ENCODE measurements at places on chromosomes 2 and 18. TPM values are rescaled to one million over a fixed set of nuclear protein-coding genes. Genes with fewer than 3 reads are reported as not detected.

GRCh38 chr2:240469239-240469636, 33.8 kb downstream of the GPC1 start:
- H3K4me1 ChIP-seq, result no peaks in the 10 kb centered on the region
- H3K27ac ChIP-seq, result peak overlapping the region; percentile 32
- no peak overlapping the region for H3K4me3 ChIP-seq
- peak; percentile 64 for DNase-seq
- no peaks in the 10 kb centered on the region for H3K36me3 ChIP-seq

DNA sequence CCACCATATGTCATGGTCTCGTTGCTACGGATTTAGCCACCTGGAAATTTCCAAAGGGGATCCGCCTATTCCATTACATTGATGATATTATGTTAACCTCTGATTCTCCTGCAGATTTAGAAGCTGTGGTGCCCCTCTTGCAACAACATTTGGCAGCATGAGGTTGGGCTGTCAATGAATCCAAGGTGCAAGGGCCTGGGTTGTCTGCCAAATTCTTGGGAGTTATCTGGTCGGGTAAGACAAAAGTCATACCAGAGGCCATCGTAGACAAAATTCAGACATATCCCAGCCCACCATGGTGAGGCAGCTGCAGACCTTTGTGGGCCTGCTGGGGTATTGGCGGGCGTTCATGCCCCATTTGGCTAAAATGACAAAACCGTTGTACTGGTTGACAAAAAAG, 13.6 kb upstream of the C2orf42 start:
- H3K4me3 ChIP-seq, result no peak overlapping the region
- no peaks in the 10 kb centered on the region for H3K4me1 ChIP-seq
- peaks cover 13% of the 10 kb centered on the region for H3K36me3 ChIP-seq
- H3K27ac ChIP-seq, result no peak overlapping the region

DNA sequence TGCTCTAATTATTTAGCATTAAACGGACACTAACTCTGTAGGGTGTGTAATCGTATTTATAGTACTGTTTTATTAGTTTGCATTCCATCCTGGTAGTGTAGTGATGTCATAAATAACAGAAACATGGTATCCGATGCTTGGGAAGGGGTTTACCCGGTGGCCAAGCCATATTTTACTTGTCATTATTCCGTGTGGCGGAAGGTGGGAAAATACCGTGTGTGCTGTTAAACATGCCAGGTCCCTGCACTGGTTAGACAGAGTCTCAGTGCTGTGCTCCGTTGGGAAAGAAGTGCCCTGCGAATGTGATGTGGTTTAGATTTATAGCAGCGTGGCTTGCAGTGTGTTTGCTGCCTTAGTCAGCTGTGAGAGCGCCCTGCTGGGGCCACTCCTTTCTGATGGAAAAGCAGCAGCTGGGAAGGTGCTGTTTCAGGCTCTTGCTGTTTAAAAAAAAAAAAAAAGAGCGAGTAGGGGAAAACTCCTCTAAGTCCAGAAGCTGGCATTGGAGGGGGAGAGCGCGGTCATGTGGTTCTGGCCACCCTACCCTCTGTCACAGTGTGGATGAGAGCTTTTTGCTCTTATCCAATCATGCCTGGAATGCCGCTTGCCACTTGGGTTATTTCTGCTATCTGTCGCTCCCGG, 211.0 kb downstream of the NEDD4L start:
- no peaks in the 10 kb centered on the region for H3K4me1 ChIP-seq
- H3K27ac ChIP-seq, result no peak overlapping the region
- no peak overlapping the region for H3K4me3 ChIP-seq
- DNase-seq, result peak; percentile 83
- H3K36me3 ChIP-seq, result no peaks in the 10 kb centered on the region

DNA sequence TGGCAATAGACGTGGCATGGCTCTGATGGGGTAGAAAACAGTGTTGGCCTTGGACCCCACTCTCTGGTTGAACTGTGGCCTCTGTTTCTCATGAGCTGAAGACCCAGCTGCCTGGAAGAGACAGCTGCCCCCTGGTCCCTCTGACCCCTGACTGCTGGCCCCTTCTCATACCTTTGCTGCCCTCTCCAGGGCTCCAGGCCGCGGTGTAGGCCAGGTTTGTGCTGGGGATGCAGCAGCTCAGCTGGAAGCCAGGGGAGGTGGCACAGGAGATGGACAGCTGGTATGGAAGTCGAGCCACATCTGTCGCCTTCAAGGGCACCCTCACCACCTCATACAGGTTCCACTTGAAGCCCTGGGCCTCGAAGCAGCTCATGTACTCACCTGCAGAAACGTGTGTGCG, 31.7 kb upstream of the SELENOI start:
- H3K36me3 ChIP-seq, result no peaks in the 10 kb centered on the region
- no peaks in the 10 kb centered on the region for H3K4me1 ChIP-seq
- no peak overlapping the region for H3K27ac ChIP-seq
- DNase-seq, result peak; percentile 83
- H3K27me3 ChIP-seq, result no peaks in the 10 kb centered on the region
- H3K4me3 ChIP-seq, result no peak overlapping the region

DNA sequence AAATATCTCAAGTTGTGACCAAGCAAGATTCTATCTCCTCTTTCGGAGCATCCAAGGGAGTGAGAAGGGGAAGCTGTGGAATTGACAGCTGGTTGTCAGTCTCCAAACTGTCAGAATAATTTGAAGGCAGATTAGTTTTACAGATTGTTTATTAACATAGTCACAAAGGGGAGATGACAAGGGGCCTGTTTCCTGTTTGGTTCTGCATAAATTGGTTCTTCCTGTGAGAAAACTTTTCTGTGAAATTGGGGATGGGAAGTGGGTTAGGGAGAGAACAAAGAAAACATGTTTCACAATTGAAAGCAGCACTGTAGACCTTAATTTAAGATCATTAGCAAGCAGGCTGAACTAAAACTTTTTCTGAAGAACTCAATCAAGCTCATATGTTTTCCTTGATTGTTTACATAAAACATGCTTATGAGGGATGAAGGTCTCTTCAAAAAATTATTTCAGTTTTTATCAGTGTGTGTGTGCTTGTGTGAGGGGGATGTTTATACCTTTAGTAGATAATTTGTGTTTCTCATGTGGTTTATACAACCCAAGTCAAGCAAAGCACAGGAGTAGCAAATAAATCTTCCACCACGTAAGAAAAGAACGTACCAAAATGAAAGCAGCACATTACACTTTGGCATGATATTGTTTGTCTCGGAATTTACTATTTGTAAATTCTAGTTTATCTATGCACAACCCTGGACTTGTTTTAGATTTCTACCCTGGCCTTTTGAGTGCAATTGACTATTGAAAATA, 604.9 kb upstream of the CDH2 start:
- DNase-seq, result no peak
- H3K27ac ChIP-seq, result no peak overlapping the region
- H3K4me1 ChIP-seq, result no peaks in the 10 kb centered on the region
- H3K36me3 ChIP-seq, result no peaks in the 10 kb centered on the region
- H3K27me3 ChIP-seq, result no peaks in the 10 kb centered on the region

- H3K27ac ChIP-seq, result no peak overlapping the region
- no peak for DNase-seq
- H3K36me3 ChIP-seq, result no peaks in the 10 kb centered on the region
- H3K4me3 ChIP-seq, result no peak overlapping the region
- H3K4me1 ChIP-seq, result peaks cover 3% of the 10 kb centered on the region
- H3K27me3 ChIP-seq, result no peaks in the 10 kb centered on the region
Measured at GRCh38 chr2:150567771-150568301, 80.4 kb upstream of the RND3 start.

KIF3C gene
- 42.9 TPM for total RNA-seq

SH2D6 gene
- total RNA-seq, result 1.1 TPM

LAMA1 gene
- total RNA-seq, result 198 TPM
